ENCODE measurements at places on chromosomes 6 and 20.

GRCh38 chr6:99138445-99138844 lies 190.7 kb upstream of the FBXL4 start:
- DNase-seq = no peak

- DNase-seq = no peak
Observed at GRCh38 chr20:4427940-4428586, 293.6 kb upstream of the PRND start.

- no peak for DNase-seq
Observed at GRCh38 chr20:59823030-59823423, 110.4 kb downstream of the SYCP2 start.

DNA sequence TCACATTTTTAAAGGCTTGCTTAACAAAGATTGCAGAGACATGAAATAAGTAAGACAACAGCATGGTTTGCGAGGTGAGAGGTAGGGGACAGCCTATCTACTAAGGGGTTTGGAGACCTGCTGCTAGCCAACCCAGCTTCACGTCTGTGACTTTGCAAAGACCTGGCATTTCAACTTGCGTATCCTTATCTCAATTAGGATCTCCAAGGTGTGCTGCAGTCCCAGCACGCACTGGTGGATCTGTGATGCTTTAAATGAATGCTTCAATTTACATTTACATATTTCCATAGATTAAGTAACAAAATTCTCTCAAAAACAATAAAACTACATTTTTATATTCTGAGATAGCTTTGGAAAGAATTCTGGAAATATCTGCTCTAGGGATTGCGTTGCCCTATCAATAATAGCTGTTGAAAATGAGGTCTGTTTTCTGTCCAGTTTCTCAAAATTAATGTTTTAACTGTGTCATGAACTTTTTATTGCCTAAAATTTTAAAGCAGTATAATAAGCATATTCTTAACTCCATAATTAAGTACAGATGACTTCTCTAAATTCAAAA lies 124.4 kb upstream of the EDN1 start:
- no peak for DNase-seq

GRCh38 chr6:31958412-31958740 lies 395 bp downstream of the NELFE start:
- DNase-seq = no peak

GRCh38 chr6:168181316-168181715 lies 102.3 kb upstream of the FRMD1 start:
- DNase-seq = no peak

GRCh38 chr20:37238935-37239451 lies 22.6 kb downstream of the GHRH start:
- no peak for DNase-seq

GRCh38 chr20:33940666-33941065 lies 53.0 kb upstream of the RALY start:
- no peak for DNase-seq

GRCh38 chr20:56411759-56412472 lies at the start of gene CASS4:
Gene CASS4, plus strand, starts transcription at chr20:56412260. Its CDS starts 199 bp downstream, at chr20:56412459.
- DNase-seq = peak; percentile 97

DNA sequence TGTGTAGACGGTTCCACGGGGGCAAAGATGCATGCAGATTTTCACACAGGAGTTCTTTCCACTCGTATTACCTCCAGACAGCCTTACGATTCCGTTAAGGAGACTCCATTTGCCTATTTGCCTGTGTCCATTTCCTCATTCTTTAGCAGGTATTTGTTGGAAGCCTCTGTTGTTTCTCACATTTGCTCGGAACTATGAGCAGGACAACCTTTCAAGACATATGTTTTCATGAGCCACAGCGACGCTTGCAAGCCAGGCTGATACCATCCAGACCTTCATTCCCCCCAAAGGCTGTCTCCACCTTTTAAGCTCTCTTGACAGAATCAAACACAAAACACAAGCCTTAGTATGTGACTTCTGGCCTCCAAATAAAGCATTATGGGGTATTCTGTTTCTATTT lies 57.6 kb upstream of the NEDD9 start:
- no peak for DNase-seq

DNA sequence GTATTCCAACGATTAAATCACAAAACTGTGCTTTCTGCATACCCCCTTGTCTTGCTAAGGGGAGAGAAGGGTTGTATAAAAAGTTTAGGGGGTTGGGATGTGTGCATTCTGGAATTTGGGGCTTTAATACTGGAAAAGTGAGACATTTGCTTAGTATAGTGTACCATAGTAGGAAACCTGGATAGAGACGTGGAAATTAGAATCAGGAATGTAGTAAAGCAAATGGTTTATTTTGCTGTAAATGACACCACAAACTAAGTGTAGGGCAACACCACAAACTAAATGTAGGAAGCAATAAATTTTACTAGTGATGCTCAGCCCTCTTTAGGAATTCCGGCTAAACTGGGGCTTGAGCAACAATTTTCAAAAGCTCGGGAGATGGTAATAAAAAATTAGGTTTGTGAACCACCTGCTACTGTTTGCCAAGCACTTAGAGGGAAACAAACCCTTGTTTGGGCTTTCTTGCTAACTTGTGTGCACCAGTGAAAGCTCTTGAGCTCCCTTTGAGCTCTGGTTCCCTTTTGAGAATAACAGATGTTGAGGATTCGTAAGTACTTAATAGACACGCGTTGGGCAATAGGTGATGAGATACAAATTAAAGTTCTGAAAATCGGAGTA lies 13.8 kb downstream of the BRD2 start:
- peak; percentile 16 for DNase-seq

DNA sequence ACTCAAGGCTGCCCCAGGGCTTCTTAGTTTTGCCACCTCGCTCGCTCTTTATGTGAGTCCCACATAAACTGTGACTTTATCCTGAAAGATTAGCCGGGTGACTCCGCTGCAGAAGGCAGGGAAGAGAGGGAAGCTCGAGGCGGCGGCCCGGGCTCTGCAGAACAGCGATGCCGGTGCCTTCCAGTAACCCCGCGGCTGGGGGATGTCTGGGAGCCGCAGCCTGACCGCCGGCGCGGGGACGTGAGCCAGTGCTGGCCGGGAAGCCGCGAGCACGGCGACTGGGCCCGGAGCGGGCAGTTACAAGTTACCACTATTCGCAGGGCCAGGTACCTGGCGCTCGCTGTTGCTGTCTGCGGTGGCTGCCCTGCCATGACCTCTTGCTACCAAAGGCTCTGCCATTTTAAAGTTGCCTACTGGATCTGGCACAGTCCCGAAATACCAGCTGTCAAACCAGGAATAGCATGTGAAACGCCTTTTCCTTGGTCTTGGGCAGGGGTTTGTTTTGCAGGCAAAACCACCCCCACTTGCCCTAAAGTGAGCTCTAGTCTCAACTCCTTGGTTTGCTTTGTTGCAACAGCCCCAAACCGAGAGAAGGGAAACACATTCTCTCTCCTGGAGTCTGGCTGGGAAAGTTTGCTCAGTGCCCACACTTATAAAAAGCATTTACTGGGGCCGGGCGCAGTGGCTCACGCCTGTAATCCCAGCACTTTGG lies 124.0 kb upstream of the SLC2A12 start:
- no peak for DNase-seq

- peak; percentile 21 for DNase-seq
Observed at GRCh38 chr6:52306972-52307870, 22.7 kb upstream of the MCM3 start.

- DNase-seq = no peak
Observed at GRCh38 chr6:113578691-113579090, 278.5 kb upstream of the MARCKS start.

DNA sequence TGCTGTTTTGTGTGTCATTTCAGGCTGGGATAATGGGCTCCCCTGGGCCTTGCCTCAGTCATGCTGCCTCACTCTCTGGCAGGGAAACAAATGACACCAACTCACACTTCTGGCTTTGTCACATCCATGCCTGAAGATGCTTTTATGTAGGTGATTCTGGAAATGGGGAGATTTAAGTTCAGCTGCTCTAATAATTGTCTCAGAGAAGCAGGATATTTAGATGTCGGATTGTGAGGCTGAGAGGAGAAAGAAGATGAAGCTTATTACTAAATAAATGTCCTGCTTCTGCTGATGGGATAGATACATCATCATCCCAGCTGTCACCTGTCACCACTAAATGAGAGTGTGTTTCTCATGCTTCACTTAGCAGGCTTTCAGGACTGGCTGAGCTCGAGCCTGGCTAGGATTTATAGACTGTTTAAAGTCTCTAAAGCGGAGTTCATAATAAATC lies 480.2 kb upstream of the SPTLC3 start:
- DNase-seq = no peak

- DNase-seq = no peak
Observed at GRCh38 chr6:109963598-109964170, 14.4 kb upstream of the GPR6 start.

DNA sequence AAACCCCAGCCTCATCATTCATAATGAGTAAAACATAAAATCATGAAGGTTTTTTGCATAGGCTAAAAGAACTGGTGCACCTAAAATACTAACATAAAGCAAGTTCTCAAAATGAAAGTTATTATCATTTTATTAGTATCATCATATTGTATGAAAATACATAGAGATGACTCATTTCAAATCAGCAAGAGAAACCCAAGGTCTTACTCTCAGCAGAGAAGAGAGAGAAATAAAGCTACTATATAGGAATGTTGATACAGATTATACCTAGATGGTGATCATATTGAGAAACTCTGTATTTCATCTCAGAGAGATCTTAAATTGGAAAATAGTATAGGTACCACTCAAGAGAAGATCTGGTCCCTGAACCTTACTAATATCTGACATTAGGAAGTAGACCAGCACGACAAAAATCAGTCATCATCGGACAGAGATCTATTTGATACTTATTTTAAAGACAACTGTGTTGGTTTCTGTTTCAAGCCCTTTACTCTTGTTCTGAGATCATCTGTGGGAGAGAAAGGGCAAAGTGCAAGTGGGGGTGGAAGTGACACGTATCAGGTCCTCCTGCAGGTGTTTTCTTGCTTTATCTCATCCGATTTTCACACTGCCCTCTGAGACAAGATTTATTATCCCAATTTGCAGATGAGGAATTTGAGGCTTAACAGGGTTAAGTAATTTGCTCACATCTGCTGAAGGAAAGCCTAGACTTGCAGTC lies 532.3 kb downstream of the MAFB start:
- DNase-seq = no peak

DNA sequence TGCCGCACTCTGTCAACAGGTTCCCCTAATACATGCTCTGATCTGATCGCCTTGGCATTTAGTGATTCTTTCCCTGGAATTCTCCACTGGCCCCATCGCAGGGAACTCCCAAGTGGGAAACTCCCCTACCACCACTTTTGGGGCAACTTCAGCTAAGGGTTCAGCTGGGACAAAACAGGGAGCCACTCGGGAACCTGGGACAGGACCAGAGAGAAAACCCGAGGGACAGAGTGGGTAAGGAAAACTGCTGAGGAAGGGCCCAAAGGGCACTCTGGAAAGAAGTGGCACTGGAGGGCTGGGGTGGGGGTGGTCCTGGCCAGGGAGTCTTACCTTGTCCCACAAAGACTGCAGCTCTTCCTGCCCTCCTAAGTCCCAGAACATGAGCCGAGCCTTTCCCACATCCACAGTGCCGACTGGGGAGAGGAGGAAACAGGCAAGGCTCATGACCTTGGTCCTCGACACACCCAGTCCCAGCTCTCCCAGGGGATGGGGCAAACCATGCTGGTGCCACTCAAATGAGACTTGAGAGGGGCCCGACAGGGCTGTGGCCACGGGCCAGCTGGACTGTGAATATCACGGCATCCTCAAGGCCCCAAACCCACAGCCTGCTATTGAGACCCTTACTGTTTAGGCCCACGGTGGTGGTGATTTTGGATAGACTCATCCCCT lies 1.6 kb downstream of the ARFRP1 start:
- DNase-seq = no peak

GRCh38 chr20:54251096-54251495 lies 43.2 kb downstream of the PFDN4 start:
- DNase-seq = no peak

- DNase-seq = peak; percentile 68
Observed at GRCh38 chr6:5999688-6000608, 6.8 kb downstream of the NRN1 start.

GRCh38 chr6:165013701-165014100 lies 295.7 kb downstream of the C6orf118 start:
- DNase-seq = no peak

DNA sequence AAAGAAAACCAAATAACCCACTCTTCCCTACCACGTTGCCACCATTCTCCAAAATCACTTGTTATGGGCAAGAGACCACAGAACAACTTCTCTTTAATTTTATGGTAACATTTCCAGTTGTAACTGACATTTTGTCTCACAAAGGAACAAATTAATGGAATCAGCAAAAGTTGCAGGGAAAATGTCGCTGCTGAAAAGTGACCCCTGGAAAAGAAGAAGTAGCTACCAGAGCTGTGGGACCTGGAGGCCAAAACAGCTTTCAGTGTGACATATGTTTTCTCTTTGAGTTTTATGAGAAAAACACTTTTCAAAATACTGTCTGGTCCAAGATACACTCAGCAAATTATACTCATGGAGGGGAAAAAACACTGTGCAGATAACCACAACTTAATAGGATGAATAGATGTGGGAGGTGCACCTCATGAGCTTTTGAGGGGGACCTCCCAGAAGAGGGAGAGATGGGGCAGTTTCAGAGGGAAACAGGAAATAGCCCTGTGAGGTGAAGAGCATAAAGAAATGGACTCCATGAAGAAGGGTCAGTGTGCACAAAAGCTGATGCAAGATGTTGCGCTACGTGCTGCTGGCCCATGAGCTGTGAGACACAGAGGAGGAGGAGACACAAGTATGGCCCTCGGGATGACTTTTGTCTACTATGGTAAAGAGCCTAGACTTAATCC lies 87.3 kb downstream of the DTNBP1 start:
- peak; percentile 29 for DNase-seq

GRCh38 chr20:38125157-38126056 lies 39.7 kb downstream of the TGM2 start:
- no peak for DNase-seq

- no peak for DNase-seq
Observed at GRCh38 chr6:130529569-130530149, 163.8 kb downstream of the TMEM200A start.

- no peak for DNase-seq
Observed at GRCh38 chr6:44452725-44453124, 65.2 kb downstream of the CDC5L start.

- no peak for DNase-seq
Observed at GRCh38 chr6:96653181-96653580, 90.3 kb downstream of the FHL5 start.

- DNase-seq = no peak
Observed at GRCh38 chr6:43488667-43489276, 11.4 kb downstream of the TJAP1 start.

- DNase-seq = no peak
Observed at GRCh38 chr20:57223648-57224489, 42.6 kb downstream of the BMP7 start.
